Activated naive CD4-positive, alpha-beta T cell treated with anti-CD3 and anti-CD28 coated beads, Interleukin-2, amount 50 U/mL, for 16 hours (primary cell): ENCODE measurements at places on chromosomes 6 and 20.
A peak's percentile ranks its signal among the peaks of the same experiment; 100 is the strongest.

DNA sequence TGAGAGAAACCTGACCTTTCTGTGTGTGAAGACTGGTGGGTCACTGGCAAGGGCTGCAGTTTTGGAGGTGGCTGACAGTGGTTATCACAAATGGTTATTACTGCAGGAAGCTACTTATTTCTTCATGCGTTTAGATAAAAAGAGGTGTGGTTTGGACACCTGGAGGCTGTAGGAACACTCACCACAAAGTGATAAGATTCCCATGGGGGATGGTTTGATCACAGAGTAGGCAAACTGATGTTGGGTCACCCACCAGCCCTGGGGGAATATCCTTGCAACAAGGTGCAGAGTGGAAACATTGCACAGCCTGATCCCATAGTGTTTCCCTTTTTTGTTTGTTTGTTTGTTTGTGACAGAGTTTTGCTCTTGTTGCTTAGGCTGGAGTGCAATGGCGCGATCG lies 33.9 kb upstream of the RNGTT start:
- no peak for DNase-seq

DNA sequence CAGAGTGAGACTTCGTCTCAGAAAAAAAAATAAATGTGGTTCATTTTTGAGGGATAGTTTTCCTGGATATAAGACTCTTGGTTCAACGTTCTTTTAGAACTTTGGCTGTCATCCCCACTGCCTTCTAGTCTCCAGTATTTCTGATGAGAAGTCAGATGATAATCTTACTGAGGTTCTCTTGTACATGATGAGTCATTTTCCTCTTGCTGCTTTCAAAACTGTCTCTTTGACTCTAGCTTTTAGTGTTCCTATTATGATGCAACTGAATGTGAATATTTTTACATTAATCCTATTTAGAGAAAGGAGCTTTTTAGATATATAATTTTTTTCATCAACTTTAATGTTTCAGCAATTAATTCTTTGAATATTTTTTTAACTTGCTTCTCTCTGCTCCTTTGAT lies 46.0 kb upstream of the OR14J1 start:
- DNase-seq, result no peak

DNA sequence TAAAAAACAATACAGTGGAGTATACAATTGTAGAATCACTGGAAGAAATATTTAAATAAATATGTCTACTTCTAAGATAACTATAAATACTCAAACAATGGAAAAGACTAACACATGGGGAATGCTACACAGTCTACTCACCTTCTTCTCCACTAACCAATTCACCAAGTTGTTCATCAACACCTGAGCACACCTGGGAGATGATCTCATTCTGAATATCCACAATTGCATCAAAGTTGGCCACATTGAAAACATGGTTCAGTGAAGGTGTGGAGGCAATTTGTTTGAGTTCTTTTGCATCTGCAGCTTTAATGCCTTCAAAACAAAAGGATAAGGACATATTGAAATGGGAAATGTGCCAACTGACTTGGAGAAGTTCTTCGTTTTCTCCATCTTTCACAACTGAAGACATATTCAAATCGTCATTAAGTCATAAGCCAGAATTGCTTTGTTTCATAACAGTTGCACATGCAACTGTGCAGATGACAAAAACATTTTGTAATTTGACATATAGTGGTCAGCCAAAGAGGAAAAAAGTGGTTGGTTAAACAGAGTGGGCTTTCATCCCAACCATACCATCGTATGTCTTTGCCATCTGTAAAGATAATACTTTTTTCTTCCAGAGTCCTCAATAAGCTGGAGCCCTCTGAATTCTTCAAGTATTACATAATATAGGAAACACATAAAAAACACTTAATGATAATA lies 17.5 kb downstream of the COL12A1 start:
- DNase-seq, result no peak

DNA sequence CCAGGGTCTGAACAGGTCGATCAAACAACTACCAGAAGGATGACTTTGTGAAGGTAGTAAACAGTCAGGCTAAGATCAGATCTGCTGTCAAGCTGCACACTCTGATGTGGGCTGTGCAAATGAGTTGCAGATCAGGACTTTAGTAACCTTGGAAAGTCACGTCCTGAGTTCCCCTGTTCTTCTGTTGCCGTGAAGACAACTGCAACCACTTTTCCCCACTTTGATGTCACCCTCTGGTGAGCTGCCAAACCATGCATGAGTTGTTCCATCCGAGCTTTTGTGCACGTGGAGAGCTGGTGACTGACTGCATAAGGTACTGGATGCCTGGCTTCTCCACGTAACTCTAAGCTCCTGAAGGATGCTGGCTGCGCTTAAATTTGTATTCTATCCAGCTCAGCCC lies 111.0 kb downstream of the CD83 start:
- peak; percentile 50 for DNase-seq

- DNase-seq, result no peak
Observed at GRCh38 chr6:66849843-66850242, 1142.8 kb upstream of the EYS start.

GRCh38 chr6:155381673-155382337 lies 67.5 kb upstream of the TFB1M start:
- DNase-seq, result no peak

DNA sequence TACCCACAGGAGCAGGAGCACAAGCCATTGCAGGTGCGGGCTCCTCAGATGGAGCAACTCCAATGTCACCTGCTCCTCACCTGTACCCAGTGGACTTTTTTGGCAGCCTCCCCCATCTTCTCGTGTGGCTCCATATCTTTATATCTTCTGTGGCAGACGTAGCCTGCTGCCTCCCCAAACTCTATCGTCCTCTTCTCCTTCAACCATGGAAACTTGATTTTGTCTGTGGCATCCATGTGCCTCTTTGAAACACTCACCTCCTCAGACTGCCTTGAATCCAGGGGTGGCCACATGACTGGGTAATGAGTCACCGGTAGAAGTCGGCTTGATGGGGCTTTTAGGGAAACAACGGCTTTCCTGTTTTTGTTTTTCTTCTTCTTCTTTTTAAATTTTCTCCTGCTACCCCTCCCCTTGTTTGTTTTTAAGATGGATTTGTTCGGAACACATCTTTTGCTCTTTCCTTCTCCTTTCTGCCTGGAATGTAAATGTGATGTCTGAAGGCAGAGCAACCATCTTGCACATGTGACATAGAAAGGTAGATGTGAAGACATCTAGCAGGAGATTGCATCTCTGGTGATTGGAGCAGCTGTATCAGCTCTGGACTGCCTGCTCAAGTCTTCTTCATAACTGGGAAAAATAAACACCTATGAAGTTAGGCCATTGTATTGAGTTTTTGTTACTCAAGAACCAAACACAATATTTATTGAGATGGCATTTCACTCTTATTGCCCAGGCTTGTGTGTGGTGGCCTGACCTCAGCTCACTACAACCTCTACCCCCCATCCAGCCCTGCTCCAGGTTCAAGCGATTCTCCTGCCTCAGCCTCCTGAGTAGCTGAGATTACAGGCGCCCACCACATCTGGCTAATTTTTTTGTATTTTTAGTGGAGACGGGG lies 69.9 kb upstream of the DDR1 start:
- DNase-seq, result peak; percentile 74

- no peak for DNase-seq
Observed at GRCh38 chr20:21096321-21097043, 9.7 kb downstream of the LINC00237 start.

- DNase-seq, result no peak
Observed at GRCh38 chr20:56175884-56176283, 72.6 kb upstream of the MC3R start.

GRCh38 chr6:99711302-99711701 lies 104.7 kb downstream of the PRDM13 start:
- no peak for DNase-seq

DNA sequence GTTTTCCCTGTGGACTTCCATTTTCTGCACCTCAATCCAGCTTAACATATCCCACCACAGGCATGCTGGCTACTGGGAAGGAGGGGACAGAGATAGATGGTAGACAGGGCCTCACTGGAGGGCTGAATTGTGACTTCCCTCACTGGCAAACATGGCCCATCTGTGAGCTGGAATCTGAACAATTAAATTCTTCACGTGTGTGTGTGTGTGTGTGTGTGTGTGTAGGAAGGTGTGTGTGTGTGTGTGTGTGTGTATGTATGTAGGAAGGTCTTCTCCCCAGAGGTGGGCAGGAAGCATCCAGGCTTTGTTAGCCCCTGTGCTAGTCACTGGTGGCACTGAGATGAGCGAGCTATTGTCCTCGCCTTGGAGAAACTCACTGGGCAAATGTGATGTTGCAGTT lies 5.4 kb upstream of the TOX2 start:
- DNase-seq, result no peak

- DNase-seq, result no peak
Observed at GRCh38 chr6:154962753-154963152, 32.4 kb upstream of the TIAM2 start.

DNA sequence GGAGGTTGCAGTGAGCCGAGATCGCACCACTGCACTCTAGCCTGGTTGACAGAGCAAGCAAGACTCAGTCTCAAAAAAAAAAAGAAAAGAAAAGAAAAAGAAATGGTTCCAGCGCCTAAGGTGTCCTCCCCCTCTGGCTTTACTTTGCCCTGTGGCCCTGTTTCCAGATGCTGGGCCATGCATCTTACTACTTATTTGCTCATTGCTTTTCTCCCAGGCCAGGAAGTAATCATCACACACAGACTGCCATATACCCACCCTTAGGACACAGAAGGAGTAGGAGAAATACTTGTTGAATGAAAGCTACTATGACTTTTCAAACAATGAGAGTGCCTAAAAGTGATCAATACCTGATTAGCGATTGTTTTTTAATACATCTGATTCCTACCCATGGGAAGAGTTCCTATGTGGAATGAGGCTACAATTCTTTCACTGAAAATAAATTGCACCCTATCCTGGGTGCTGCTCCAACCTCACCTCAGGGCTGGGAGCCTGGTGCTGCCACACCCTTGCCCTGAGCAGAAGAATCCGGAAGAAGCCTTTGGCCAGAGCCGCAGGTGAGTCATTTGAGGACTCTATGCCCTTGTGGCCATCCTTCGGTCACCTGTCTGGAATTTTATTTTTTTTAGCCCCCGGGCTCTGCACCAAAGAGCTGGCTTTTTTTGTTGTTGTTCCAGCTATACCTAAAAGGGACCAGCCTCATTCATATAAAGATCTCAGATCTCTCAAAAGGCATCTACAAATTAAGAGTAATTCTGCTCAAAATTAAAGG lies 22.7 kb upstream of the TFAP2C start:
- no peak for DNase-seq

DNA sequence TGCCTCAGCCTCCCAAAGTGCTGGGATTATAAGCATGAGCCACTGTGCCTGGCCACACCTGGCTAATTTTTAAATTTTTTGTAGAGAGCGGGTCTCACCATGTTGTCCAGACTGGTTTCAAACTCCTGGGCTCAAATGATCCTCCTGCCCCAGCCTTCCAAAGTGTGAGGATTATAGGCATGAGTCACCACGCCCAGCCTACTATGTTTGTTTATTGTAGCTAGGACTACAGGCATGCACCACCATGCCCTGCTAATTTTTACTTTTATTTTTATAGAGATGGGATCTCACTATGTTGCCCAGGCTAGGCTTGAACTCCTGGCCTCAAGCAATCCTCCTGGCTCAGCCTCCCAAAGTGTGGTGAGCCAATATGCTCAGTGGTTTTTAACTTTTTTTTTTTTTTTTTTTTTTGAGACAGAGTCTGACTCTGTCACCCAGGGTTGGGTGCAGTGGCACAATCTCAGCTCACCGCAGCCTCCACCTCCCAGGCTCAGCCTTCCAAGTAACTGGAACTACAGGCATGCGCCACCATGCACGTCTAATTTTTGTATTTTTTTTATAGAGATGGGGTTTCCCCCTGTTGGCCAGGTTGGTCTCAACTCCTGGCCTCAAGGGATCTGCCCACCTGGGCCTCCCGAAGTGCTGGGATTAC lies 12.0 kb upstream of the DDX43 start:
- no peak for DNase-seq

GRCh38 chr6:139912735-139913400 lies 538.4 kb upstream of the CITED2 start:
- DNase-seq, result no peak

DNA sequence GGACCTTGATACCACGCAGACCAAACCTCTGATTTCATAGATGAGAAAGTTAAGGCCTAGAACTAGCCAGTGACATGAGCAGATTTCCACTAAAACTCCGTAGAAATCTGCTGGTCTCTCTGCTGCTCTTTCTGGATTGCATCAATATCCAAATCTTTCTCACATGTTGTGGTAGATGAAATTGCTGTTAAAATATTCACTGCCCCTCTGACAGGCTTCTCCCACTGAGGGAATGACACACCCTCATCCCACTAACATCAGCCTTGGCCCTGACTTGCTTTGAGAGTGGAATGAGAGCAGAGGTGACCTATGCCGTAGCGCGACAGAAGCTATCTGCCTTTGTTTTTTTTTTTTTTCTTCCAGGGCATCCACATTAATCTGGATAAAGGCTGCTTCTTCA lies 20.4 kb upstream of the EXOC2 start:
- DNase-seq, result no peak

DNA sequence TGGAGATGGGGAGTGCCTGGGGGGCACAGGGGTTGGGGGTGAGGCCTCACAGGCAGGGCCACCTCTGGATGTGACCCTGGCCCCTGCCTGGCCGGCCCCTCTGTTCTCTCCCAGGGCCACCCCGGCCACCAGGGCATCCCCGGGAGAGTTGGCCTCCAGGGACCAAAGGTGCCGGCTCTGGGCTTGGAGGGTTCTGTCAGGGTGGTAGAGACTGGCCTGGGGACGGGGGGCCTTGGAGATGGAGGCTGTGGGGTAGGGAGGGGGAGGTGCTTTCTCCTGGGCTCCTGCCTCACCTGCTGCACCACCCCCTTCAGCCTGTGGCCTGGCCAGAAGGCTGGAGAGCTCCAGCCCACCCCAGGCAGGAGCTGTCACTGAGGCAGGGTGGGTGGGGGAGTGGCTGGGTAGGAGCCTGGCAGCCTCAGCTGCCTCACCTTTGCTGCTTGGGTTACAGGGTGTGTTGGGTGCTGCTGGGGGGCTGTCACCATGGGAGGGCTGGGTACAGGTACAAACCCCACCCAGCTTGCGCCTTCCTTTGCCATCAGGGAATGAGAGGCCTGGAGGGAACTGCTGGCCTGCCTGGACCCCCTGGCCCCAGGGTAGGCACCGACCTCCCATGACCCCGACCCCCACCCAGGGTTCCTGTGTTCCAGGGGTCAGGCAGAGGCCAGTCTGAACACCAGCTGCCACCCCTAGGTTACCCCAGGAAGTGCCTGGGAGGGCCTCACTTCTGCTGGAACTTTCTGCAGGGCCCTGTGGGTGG lies 32.7 kb downstream of the COL20A1 start:
- DNase-seq, result no peak

GRCh38 chr6:43204271-43205105 lies 22.5 kb downstream of the CUL9 start:
- DNase-seq, result no peak

DNA sequence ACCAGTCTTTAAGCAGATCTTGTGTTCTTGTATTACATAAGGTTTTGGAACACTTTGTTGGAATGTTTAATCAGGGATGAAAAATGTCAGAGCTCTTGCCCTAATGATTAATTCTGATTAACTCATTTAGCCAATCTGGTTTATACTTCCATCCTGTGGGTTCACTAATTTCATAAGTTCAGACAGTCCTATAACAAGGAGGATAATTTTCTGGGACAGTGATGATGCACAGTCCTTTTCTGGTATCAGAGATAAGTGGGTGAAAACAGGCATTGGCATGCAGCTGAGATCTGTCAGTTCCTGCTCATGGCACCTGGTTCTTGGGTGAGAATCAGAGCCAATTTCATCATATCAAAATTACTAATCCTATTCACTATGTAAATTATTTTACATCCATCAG lies 125.0 kb upstream of the LAMA2 start:
- no peak for DNase-seq

- DNase-seq, result no peak
Observed at GRCh38 chr6:3244003-3244831, 14.5 kb upstream of the PSMG4 start.
